NCI-H2107 (cell line): ENCODE measurements at places on chromosomes 6 and 20.

DNA sequence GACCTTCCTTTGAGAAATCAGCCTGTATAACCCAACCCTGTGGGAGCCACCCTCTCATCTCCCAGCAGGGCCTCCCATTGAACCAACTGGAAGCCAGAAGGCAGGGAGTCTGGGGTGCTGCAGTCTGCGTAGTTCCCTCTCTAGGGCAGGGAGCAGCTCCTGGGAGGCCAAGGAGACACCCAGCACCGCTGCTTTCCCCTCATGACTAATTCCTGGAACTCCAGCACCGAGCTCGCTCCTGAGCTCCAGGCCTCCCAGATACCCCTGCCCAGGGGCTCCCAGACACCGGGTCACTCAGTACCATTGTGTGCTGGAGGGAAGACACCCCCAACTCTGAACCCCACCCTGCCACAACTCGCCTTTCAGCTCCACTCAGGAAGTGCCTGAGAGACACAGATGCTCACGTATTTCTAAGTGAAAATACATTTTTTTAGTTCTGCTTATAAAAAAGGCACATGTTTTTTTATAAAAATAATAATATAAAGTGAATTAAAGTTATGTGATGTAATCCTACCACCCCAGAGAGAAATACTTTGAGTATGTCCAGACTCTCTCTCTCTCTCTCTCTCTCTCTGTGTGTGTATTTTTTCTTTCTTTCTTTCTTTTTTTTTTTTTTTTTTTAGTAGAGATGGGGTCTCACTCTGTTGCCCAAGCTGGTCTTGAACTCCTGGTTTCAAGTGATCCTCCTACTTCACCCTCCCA lies 17.5 kb downstream of the PIM1 start:
- no peak for DNase-seq

- no peak for DNase-seq
These were observed 67.6 kb upstream of the BACH2 start for GRCh38 chr6:90364286-90364685.

DNA sequence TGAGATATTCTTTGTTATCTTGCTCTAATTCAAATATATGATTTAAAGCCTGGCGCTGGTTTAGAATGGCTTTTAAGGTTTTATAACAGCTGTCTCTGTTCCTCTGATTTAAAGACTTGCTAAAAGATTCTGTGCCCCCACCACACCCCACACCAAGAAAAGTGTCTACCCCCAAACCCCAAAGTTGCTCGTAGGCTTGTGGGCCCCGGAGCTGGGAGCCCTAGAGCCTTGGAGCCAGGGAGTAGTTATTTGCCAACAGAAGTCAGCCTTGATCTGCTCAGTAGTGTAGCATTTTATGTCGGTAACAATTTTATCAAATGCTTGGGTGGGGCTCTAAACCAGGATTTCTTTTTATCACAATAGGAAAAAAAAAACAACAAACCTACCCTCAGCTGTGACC lies 105.2 kb upstream of the TRAF3IP2 start:
- DNase-seq, result no peak

- DNase-seq, result no peak
These were observed 41.6 kb upstream of the DSE start for GRCh38 chr6:116329156-116329555.

DNA sequence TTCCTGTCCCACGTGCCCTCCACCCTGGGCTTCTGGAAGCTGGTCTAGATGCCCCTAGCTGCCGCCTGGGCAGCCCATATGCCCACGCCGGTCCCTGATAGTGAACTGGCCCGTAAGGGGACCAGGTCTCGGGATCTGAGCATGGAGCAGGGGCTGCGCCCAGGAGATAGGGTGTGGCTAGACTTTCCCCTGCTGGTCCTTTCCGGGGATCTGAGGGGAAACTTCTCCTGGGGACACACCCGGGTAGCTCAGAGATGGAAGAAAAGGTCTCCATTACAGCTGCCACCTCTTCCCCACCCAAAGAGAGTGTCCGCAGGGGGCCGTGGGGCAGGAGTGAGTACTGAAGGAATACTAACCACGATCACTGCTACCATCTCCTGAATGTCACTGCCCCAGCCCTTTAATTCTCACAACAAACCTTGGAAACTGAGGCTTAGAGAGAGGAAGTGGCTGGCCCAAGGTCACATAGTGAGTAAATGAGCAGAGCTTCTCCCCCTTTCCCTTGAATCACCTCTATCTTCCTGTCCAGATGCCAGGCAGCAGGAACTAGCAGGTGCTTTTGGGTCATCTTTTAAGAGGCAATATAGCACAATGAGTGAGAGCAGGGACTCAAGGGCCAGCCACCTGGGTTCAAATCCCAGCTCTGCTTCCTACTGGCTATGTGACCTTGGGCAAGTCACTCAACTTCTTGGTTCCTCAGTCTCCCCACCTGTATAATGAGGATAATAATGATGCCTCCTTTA lies 11.8 kb upstream of the CCN5 start:
- no peak for DNase-seq

- DNase-seq, result no peak
These were observed 420.9 kb downstream of the GJA1 start for GRCh38 chr6:121856296-121856695.

- no peak for DNase-seq
These were observed 719.4 kb downstream of the EPM2A start for GRCh38 chr6:145015739-145016558.

GRCh38 chr20:48665785-48666184 lies 162.0 kb downstream of the PREX1 start:
- DNase-seq, result no peak

GRCh38 chr6:14789996-14790395 lies 455.9 kb upstream of the JARID2 start:
- DNase-seq, result no peak

- DNase-seq, result no peak
These were observed 83.7 kb downstream of the FYN start for GRCh38 chr6:111789598-111789997.

GRCh38 chr20:38304845-38305447 lies 990 bp downstream of the BPI start:
- no peak for DNase-seq
